ENCODE measurements at places on chromosomes 7 and 10.

GRCh38 chr10:125868372-125868975 lies 12.6 kb downstream of the DHX32 start:
- no peak for DNase-seq

GRCh38 chr7:74002474-74003017 lies 25.4 kb upstream of the ELN start:
- DNase-seq, result no peak

DNA sequence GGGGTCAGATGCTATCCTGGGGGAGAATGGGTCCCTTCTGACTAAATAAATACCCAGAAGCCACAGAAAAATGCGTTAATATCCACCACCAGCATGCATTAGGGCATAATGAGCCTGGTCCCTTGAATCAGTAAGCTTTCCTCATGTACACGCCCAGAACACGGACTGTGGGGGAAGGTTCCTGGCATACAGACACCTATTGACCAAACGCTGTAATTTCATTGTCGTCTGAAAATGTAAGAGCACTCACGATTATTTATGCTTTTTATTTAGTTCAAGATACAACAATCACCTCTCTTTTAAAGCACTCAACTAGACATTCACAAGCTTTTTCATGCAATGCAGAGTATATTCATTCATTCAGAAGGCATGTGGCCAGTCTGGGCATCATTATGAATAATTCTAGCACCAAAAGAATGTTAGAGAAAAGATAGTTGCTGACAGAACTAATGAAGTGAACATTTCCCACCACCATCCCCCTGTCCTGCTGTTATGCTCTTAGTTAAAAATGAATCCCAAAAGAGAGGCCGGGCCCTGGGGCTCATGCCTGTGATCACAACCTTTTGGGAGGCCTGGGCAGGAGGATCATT lies 101.0 kb downstream of the SVIL start:
- peak; percentile 46 for DNase-seq

- no peak for DNase-seq
Measured at GRCh38 chr7:121038717-121039509, 50.4 kb downstream of the CPED1 start.

GRCh38 chr7:19442016-19442785 lies 266.6 kb downstream of the POLR1F start:
- no peak for DNase-seq

All from mucosa of descending colon (tissue), 3 donors.